ENCODE measurements at places on chromosomes 4 and X.

- DNase-seq, result no peak
Measured at GRCh38 chrX:14125462-14125861, 95.8 kb upstream of the GEMIN8 start.

GRCh38 chrX:13936521-13937225, 93.0 kb downstream of the GEMIN8 start:
- DNase-seq, result no peak

DNA sequence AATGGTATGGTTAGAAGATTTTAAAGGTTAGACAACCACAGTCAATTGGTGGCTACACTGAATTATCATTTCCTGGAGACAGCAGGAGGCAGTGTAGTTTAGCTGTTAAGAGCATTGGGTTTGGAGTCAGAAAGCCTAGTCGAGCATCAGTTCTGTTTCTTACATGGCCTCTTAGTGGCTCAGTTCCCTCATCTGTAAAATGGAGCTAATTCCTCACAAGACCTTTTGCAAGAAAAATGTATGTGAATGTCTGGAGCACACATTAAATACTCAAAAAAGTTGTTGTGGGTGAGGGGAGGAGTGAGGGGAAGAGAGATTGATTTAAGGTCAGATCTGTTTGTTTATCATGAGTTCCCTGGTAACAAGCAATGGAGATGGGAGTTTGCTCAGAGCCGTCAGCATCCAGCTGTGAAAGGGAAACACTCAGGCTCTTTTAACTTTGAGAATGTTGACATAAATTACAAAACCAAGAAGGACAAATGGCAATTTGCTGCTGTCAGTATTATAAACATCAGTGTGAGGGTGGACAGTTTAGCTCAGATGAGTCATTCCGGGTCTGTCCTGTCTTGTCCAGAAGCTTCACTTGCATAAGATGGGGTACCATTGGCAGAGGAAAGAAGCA, 98.2 kb upstream of the PGRMC2 start:
- no peak for DNase-seq

- DNase-seq, result no peak
Measured at GRCh38 chr4:25878676-25879075, 15.9 kb upstream of the SEL1L3 start.

DNA sequence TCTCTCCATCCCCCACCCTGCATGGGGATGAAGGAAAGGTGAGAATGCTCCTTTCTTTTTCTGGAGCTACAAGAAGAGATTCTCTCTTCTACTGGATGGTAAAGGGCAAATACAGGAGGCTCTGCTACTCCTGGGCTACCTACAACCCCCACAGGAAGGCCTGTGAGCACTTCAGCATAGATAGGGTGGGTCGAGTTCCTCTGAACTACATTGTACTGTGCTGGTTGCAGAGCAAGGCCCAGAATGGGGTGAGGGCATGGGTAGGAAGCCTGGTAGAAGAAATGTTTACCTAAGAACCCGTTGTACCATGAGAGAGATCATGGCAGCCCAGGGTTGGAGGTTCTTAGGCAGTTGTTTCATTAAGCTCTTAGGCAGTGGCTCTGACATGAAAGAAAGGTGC, 510.4 kb downstream of the MID1IP1 start:
- peak; percentile 20 for DNase-seq

DNA sequence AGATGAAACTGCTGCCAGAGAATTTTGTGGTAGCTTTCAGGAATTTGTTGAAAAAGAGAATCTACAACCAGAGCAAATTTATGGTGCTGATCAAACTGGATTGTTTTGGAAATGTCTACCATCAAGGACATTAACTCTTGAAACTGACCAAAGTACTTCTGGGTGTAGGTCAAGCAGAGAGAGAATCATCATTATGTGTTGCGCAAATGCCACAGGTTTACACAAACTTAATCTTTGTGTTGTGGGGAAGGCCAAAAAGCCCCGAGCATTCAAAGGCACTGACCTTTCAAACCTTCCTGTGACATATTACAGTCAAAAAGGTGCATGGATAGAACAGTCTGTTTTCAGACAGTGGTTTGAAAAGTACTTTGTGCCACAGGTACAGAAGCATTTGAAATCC, 2.1 kb downstream of the TIGD2 start:
- DNase-seq, result no peak

- no peak for DNase-seq
Measured at GRCh38 chrX:103640401-103641155, 11.8 kb downstream of the TCEAL1 start.

DNA sequence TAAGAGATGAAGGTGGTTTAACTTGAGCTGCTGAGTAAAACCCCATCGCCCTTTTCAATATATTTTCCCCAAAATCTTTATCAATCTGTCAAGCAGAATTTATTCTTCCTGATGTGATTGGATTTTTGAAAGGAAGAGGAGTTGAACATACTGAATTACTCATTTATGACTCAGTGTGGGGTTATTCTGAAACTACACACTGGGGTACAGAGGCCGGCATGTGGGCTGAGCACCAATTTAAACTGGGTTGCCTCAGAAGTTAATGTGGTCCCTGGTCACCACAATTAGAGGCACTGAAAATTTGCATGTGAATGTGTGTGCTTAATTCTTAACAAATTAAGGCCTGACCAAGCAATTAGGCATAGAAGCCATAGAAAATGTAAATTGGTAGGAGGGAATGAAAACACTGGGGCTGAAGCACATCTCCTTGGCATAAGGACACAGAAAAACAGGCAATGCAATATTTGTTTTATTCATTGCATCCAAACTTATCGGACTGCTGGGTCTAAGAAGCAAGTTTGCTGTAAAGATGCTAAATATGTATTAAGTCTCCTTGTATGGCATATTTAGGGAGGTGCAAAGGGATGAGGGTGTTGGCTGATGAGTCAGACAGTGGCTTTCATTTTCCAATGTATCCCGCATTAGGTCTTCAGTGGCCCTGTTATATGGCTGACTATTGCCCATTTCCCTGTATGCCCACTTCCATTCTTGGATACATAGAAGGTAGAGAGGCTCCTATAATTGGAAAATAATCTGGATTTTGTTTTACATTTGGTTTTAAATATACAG, 170.9 kb downstream of the IL15 start:
- no peak for DNase-seq

DNA sequence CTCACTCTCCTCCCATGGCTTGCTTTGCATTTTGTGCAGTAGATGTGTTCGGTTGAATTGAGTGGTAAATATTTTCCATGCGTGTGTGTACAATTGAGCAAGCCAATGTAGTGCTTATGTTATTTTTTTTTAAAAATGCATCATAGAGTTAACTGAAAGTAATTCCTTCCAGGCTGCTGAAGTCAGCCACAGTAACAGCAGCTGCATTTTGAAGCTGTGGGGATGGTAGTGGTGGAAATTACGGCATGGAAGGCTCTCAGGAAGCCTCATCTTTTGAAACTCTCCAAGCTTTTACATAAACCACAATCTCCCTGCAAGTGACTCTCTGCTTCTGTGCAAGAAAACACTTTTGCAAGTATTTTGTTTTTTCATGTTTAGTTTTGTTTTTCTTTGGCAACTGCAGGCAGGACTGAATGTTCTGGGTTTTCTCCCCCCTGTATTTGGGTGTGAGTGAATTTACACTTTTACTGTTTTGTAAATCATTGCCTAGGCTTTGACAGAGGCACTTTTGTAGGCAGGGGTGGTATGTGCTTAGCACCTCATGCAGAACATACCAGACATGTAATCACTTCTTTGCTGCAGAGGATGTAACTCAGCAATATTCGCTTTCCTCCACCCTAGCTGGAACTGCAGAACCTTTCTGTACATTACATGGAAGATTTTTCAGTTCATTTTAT, 56.2 kb downstream of the LRRC66 start:
- no peak for DNase-seq

- DNase-seq, result peak; percentile 31
Measured at GRCh38 chrX:55056820-55057674, 17.8 kb upstream of the PAGE2B start.

- DNase-seq, result no peak
Measured at GRCh38 chrX:134024686-134025377, 39.4 kb upstream of the GPC3 start.

DNA sequence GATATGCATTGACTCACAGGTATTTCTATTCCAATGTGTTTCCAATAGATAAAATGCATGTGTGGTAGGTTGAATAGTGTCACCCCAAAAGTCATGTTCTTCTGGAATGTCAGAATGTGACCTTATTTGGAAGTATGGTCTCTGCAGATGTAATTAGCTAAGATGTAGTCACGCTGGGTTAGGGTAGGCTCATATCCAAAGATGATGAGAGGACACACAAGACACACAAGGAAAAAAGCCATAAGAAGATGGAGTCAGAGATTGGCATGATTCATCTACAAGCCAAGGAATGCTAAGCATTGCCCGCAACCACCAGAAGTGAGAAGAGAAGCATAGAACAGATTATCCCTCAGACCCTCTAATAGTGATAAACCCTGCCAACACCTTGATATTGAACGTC, 17.5 kb downstream of the ZNF330 start:
- DNase-seq, result no peak

GRCh38 chr4:76799140-76799539, 98.8 kb downstream of the SOWAHB start:
- no peak for DNase-seq

DNA sequence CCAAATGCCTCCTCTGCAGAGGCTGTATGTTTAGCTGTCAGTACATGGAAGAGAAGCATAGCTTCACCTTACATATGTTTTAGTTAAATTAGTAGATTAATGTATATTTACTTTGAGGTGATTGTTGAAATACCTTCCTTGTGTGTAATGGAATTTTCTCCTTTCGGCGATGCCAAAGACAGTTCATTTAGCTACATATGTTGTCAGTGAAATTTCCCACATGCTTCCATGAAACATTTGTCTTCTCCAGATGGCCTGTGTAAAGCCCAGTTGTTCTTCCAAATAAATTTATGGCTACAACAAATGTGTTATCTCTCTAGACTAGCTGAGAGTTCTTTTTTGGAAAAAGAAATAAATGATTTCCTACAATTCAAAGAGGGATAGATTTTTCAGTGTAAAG, 95.2 kb downstream of the GPAT3 start:
- DNase-seq, result no peak

- no peak for DNase-seq
Measured at GRCh38 chr4:41835321-41835995, 86.9 kb upstream of the PHOX2B start.

DNA sequence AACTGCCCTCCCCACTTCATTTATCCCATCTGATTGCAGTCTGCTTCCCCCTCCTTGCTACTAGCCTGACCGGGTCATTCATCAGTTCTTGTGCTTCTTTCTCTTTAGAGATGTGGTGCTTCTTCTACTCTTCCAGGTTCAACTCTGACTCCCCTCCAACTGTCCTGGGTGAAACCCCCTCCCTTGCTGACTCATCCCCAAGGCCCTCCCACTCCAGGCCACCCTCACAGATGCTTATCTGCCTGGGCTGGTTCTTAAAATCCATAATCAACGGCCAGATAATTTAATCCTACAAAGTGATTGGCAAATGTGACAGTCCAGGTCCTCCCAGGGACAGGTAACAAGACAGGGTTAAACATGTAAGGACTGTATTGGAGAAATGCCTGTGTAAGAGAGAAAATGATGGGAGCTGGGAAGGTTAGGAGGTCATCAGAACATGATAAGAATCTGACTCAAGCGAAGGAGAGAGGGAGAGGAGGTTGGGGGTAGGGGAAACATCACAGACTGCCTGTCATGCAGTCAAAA, 182.8 kb upstream of the C1QTNF7 start:
- no peak for DNase-seq

GRCh38 chr4:175767150-175767549, 44.9 kb downstream of the GPM6A start:
- DNase-seq, result no peak

- no peak for DNase-seq
Measured at GRCh38 chr4:15078682-15079642, 76.7 kb downstream of the CPEB2 start.

DNA sequence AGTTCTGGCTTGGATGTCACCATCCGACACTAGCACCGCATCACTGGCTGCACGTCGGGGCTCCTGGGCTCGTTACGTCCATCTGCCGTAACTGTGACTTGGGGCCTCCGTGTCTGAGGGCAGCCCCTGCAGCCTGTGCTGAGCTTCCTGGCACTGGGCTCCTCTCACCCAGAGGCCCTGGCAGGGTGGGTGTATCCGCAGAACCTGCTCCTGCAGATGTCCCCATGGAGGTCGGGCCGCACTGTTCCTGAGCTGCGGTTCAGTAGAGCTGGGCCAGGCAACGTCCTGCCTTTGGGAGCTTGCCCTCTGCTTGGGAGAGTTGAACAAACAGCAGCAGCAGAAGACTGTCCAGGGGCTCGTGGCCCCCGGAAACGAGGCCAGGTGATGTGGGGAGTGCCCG, 71.4 kb downstream of the RGS12 start:
- no peak for DNase-seq

DNA sequence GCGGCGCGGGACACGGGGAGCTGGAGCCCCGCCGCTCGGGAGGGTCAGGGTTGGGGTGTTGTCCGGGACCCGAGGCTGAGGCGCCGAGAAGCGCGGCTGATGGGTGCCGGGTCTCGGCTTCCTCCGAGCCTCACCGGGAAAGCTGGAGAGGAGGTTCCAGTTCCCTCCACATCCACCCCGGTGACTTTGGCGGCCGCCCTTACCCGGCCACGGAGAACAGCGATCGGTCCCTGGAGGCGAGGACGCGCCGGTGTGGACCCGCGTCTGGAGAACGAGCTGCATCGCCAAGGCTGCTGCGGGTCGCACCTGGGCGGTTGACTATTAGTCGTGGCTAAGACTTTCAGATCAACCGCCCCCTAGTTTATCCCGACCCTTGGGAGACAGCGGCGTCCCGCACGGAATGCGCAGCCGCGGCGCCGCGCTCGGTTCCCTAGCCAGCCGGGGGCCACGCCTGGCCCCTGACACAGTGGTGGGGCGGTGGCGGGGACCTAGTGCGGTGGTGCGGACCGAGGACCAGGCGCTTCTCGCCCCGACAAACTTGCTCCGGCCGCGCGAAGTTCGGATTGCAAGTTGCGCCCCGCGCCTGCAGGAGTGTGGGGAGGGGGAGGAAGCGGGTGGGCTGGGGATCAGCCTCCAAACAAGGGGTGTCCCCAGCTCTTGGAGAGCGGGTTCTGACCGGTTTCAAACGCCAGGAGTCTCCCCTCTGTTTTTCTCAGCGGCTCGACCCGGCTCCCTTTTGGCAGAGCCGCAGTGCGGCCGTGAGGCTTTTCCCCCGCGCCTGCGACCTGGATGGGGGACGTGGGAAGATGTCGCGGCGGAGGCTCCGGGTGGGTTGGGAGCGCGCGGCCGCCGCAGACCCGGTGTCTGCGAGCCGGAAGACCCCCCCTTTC, 568 bp downstream of the FHDC1 start:
- DNase-seq, result no peak

DNA sequence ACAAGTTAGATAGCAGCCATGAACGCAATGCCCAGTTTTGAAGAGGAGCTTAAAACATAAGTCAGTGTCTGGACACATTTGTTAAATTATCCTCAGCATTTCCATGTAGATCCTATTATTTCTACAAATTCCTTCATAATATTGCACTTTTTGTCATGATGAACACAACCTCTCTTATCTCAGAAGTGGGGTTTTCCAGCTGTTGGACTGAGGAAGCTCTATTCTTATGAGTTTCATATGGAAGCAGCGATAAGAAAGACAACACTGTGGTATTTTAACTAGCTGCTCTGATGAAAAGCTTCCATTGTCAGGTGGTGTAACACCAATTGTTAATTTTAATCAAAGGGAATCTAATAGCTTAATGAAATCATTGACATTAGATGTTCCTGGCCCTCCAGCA, 308.7 kb downstream of the GBA3 start:
- no peak for DNase-seq

Measured in CD8-positive, alpha-beta T cell (primary cell).